Esophagus squamous epithelium (tissue), 5 donors: ENCODE measurements at places on chromosomes 7 and 10.

DNA sequence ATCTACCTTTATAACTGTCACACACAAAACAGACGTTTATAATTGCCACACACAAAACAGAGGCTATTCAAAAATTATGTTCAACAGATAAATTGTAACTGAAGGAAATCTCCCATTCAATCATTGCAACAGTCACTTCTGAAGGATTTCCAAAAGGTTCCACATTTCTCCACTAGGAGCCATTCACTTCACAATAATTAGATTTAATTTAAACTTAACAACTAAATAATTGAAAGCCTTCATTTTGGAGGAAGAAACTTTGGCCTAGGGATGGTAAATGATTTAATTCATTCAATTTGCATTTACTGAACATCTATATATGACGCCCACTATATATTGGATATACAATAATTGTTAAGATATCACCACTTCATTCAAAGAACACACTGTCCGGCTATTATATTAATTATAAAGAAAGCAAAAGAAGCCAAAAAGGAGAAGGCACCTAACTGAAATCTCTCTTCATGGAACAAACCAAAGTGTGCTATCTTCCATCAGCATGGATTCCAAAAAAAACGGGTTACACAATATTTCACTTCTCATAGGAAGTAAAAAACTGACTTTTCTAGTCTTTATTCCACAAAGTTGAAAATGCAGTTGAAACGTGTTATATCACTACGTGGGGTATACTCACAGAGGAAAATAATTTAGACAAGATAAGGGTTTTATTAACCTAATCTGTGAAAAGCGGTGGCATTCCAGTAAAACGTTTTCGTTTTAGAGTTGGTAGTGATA, 1.7 kb downstream of the ATAD1 start:
- no peak for DNase-seq

DNA sequence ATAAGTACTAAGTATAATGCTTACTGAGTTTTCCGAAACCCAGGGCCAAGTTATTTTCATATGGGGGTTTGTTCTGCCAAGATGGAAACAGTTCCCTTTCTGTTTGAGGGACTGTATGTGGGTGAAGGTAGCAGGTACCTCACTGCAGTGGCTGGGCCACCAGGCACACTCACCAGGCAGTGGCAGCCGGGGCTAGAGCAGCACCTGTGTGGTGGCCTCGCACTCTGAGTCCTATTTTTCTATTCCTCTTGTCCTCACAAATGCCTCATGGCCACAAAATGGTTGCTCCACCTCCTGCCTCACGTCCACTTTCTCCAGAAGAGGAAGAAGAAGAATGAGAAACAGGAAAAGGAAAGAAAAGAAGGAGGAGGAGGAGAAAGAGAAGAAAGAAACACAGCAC, 167.3 kb upstream of the SHH start:
- no peak for DNase-seq

DNA sequence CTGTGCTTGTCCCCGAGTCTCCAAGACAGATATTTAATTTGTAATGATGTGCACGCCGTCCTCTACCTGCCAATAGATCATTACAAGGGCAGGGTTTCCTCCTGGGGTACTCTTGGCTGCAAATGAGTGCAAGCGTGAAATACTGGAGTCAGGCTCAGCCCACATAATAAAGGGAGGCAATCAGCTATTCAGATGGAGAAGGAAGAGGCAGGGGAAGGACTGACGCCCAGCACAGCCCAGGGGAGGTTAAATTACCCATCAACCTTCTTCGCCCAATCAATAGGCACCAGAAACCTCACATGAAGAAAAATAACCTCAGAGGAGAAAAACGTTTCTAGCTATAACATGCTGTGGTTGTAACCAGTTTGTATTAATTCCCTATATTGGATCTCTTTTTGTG, 544.9 kb upstream of the ADARB2 start:
- DNase-seq, result no peak

- no peak for DNase-seq
Measured at GRCh38 chr7:142880876-142881505, 4.6 kb downstream of the TRPV6 start.

DNA sequence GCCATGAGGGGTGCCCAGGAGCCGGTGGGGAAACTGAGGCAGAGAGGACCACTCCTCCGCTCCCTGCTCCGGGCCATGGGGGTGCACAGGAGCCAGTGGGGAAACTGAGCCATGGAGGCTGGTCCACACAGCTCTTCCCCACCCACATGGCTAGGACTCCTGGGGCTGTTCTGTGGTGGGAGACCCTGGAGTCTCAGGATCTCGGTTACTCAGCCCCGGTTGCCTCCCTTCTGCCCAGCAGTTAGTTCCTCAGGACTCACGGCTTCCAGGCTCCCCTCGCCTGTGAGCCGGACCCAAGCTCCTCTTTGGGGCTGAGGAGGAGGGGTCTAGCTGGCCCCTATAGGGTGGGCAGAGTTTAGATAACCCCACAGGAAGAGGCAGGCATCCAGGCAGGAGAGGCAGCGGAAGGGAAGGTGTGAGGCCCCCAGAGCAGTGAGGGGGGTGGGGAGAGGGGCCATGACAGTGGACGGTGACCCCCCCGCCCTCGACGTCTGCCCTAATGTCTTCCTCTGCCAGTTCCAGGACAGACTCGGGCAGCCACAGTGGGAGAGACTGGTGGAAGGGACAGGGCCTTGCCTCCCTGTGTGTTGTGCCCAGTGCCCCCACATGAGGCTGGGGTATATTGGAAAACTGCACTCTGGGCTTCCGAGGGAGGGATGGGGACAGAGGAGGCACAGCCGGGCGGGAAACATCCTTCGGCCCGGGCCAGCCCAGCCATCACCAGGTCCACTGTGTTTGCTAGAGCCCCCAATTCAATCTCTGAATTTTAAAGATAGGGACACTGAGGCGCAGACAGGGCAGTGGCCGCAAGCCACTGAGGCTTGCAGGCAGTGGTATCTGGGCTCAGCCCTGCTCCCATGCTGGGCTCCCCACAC, 4.3 kb downstream of the ELFN1 start:
- no peak for DNase-seq

DNA sequence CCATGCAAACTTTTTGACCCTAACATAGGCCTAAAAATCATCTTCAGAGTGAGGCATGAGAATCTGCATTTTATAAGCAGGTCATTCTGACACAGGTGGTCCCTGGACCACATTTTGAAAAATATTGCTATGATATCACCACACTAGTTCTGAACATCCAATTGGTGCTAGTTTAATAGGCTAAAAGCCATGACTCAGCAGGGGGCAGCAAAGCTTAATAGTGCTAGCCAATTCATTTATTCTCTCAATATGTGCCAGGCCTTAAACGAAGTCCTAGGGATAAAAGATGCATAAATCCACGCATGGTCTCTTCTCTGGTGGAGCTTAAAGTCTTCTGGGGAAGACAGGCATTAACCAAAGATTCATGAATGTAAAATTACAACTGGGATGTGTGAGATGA, 10.2 kb upstream of the SLC25A28 start:
- no peak for DNase-seq

DNA sequence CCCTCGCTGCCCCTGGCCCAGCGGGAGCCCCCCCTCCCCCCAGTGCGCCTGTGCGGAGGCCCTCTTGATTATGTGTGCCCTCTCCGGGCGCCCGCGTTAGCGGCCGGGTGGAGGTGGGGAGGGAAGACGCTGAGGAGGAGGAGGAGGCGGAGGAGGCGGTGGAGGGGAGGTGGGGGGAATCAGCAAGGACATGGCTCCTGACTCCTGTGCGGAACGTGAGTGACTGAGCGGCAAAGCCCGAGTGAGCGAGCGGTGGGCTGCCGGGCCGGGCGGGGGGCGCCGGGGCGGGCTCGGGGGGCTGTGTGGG, 201 bp downstream of the MLLT10 start:
- no peak for DNase-seq

- DNase-seq, result no peak
Measured at GRCh38 chr10:106216085-106216484, 948.4 kb downstream of the SORCS1 start.

- no peak for DNase-seq
Measured at GRCh38 chr10:80172896-80173295, 32.4 kb downstream of the ANXA11 start.

DNA sequence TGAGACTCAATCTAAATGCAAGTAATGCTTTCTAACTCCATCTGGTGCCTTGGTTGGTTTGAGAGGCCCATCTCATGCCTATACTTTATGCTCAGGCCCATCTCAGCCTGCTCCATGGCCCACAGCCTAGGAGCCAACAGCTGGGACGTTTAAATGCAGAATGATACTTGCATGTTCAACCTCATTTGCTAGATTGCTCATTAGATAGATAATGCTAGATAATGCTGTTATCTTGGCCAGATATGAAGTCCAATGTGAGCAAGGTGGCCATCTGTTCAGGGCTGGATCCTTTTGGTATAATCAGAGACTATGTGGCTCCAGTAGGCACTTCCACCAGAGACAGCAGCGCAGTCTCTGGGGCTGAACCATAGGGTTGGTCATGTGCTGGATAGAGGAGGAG, 321.6 kb upstream of the PHYHIPL start:
- no peak for DNase-seq

DNA sequence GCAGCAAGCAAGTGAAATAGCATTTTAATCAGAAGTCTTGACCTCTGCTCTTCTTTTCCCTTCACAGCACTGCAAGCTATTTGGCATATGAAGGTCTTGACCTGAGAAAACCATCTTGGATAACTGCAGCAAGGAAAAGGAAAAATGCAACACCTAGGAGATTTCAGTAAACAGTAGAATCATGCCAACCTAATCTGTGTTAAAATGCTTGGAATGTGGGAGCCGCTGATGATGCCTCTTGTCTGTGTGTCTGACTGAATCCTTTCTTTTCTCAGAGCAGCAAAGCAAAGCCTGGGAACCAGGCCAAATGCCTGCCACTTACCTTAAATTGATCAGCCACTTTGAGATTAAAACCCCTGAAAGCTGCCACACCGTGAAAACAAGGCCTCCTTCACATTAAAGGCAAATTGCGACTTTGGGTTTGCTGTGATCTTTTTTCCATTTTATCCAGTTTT, 80.4 kb upstream of the CDK6 start:
- no peak for DNase-seq

DNA sequence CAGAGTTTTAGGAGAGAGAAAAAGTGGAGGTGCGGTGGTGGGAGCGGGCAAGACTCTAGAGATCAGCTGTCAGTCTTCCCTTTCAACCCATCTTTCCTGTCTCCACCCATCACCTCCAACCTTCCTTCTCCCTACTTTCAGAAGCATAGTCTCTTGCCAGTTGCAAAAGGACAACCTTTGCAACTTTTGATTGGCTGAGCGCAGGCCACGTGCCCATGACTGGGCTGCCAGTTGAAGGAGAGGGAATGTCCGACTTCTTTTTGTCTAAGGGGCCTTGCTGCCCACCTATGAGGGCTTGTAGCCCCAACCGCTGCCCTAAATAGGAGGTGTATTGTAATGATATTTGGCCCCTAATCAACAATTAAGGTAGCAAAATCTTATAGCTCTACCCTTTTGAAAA, 12.6 kb downstream of the CYP26A1 start:
- no peak for DNase-seq

GRCh38 chr10:34237898-34238455, 577.1 kb downstream of the PARD3 start:
- no peak for DNase-seq

- DNase-seq, result no peak
Measured at GRCh38 chr7:52723606-52724005, 311.8 kb upstream of the POM121L12 start.

- DNase-seq, result no peak
Measured at GRCh38 chr7:121167971-121168370, 160.8 kb upstream of the WNT16 start.

GRCh38 chr7:22582863-22583622, 83.1 kb upstream of the STEAP1B start:
- no peak for DNase-seq

DNA sequence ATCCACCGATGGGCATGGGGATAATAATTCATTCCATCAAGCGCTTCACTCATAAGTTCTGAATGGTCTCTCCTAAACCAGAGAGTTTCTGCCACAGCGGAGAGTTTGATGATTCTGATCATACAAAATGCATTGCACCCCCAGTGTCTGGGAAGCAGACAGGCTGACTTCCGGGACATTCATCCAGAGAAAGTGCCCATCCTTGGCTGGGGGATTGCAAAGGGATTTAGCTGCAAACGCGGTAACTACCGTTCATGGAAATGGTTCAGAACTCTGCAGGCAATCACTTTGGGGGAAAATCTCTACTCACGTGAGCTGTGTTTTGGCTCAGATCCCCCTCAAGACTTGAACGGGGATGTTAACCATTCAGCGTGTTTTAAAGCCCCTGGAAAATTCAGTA, 33.4 kb upstream of the CALN1 start:
- DNase-seq, result no peak

DNA sequence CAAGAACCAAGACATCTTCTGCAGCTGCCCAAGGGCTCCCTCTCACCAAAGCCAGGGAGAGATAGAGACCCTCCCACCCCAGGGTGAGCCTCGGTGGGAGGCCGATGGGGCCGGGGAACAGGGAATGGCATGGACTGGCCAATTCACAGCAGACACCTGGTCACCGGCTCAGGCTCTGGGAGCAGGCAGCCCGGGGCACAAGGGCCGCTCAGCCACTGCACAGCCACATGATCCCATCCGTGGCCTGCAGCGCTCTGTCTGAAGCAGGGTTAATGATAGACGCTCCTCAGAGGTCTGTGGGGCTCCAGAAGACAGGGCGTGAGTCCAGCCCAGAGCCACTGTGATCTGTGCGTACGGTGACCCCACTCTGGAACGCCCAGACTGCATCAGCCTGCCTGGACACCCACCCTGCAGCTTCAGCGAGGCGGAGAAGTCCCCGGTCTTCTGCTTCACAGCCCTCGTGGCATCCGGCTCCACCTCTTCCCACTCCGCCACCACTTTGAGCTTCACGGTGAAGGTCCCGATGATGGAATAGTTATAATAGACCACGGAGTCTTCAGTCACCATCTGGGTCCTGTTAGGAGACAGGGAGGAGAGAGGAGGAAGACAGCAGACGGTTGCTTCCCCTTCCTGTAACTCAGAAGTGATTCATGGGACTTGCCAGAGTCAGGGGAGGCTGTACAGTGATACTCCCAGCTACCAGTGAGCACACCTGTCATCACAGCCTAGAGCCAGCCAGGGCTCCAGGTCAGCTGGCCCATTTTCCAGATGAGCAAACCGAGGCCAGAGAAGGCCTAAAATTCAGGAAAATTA, 14.0 kb downstream of the TMEM130 start:
- no peak for DNase-seq

DNA sequence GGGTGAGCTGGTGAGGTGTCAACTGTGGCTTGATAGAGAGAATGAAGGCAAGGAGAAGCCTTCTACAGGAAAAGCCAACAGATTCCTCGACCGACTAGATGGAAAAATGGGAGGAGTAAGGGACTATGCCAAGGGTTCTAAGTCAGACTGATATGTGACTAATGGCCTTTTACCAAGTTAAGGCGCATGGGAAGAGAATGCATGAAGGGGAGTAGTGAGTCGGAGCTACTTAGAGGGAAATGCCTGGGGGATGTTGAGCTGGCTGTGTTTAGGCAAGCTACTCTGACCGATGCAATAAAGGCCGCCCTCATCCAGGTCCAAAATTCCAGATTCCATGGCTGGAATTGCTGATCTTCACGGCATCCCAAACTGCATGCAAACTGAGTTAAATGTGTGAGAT, 48.2 kb downstream of the APBB1IP start:
- DNase-seq, result no peak

DNA sequence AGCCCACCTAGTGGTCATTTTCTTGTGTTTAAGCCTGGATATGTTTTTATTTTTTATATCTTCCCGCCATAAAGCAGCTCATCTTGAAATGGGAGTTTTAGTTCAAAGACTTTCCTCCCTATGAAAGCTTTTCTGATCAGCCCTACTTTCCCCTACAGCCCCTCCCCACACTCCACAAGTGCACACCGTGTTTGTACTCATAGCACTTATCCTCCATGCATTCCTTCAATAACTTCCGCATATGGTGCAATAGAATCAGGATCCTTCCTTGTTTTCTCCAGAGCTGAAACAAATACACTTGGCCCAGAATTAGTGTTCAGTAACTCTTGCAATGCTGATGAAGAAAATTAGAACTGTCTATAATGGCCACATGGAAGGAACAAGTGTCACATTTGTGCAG, 235.9 kb downstream of the KCNMA1 start:
- no peak for DNase-seq
